ENCODE measurements at places on chromosomes 7 and 10.

DNA sequence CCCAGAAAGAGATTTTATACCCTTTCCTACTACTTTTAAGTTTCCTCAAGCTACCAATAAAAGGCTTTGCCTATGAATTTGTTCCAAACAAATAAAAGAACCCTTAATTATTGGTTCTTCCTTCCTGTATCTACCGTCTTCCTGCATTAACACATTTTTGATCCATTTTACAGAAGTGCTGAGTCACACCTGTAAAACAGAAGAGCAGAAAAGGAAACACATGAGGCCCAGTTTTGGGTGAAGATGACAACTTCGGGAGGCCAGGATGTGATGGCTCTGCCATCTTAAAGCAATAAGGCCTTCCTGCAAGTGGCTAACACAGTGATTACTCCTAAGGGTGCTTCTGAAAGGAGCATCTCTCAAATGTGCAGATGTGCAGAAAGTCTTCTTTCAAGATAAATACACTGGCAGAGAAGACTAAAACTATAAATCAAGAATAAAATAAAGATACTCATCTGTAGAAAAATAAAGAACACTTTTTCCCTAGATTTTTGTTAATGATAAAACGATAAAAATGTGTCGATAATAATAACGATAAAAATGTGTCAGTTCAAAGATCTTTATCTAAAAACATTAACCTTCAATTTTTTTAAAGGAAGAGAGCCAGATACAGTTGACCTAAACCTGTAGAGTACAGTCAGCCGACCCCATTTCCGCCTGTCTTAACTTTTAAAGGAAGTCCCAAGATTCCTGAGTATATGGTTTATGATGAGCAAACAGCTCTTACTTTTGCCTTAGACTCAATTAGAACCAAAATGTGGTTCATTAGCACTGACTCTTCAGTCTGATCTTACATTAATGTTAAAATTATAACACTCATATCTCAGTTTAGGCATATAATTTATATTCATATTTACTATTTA, 108.6 kb downstream of the UBE2H start:
- DNase-seq = no peak

GRCh38 chr10:126004752-126005151, 108.4 kb downstream of the FANK1 start:
- DNase-seq = no peak

GRCh38 chr7:24700521-24701260, 56.6 kb downstream of the GSDME start:
- DNase-seq = no peak

GRCh38 chr7:55977831-55978230, 13.4 kb downstream of the NIPSNAP2 start:
- DNase-seq = no peak

GRCh38 chr7:1721047-1721690, 51.1 kb downstream of the ELFN1 start:
- DNase-seq = peak; percentile 71

DNA sequence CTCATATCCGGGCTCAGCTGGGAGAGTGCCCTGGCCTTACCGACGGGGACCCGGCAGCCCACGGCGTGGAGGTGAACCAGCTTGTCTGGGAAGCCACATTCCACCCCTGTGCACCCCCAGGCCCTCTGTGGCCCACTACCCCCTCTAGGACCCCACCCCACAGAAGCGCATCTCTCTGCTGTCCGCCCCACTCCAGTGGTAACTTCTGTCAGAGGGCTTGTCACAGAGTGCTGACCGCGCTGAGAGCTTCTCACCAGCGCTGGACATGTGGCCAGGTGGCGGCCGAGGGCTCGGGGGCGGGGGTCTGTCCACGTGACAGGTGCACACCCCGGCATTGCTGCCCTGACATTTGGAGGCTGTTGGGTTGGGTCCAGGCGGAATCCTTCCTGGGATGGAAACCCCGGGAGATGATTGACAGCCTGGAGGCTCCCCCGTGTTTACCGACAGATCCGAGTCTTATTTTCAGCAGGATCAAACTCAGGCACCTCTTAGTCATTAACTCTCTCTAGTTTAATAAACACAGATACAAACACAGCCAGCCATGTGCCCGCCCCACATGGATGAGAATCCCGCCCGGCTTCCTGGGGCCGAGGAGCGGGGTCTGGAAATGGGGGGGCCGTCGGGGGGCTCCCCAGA, 5.1 kb downstream of the ELFN1 start:
- DNase-seq = no peak

- no peak for DNase-seq
Measured at GRCh38 chr7:35691827-35692307, 3.1 kb downstream of the HERPUD2 start.

- peak; percentile 69 for DNase-seq
Measured at GRCh38 chr10:113058523-113059370, 108.7 kb downstream of the TCF7L2 start.

DNA sequence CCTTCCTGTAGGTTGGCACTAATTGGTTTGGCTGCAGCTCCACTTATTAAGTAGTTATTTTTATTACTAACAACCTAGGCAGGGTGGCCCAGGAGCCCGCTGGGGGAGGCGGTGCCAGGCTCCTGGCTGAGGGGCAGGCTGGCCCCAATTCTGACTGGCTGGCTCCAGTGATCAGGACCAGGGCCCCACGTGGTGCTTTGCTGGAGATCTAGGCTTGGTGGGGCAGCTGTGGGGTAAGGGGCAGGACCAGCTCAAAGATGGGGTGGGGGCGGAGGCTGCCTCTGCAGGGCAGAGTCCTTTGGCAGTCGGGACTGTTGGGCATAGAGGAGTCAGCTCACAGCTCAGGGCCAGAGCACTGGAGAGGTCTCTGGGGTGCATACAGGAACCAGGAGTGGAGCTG, 2.4 kb downstream of the ASL start:
- DNase-seq = no peak

DNA sequence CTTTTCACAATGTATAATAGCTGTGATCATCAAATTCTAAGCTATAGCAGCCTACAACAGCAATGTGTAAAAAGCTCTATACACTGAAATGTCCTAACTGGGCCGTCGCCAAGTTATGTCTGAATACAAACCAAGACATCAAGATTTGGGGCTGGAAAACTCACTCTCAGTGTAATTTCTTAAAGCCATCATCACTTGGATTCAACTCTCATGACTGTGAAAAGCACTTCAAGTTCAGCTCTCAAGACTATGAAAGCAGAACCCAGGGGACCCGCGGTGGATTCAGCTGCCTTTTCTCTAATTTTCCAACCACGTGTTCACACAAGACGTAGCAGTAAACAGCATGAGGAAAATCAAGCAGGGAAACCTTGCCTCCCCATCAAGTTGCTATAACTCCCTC, 15.8 kb upstream of the ZNRF2 start:
- no peak for DNase-seq

DNA sequence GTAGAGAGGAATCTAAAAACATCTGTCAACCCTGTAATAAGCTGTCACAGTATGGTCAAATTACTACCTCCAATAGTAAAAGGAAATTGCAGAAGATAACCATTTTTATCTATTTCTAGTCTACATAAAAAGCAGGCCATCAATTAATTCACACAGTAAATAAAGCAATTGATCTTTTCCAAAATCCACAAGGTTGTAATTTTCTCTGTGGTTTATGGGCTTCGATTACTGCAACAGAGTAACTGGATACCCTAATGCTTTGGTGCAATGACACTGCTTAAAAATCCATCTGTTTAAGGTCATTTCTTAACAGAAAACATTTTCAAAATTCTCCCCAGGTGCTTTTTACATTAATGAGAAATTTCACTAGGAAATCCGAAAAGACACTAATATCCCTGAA, 23.9 kb downstream of the ESYT2 start:
- no peak for DNase-seq

DNA sequence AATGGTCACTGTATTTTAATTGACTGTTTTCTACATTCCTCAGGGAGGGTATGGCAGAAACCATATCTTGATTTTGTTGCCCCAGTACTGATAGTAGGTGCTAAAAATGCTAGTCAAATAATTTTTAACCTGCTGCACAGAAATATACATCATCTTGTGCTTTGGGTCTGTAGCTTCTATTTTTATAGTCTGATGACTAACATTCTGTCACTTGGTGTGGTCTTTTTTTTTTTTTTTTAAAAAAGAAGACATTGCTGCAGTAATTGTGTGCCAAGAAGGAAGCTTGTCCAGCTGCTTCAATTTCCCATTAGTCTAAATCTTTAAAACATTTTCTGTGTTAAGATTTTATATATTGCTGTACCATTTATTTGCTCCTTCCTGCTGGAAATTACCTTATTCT, 83.6 kb downstream of the ICA1 start:
- no peak for DNase-seq

- no peak for DNase-seq
Measured at GRCh38 chr7:33039903-33040292, 22.7 kb downstream of the NT5C3A start.

GRCh38 chr7:101933688-101934121, 116.3 kb downstream of the CUX1 start:
- no peak for DNase-seq

- no peak for DNase-seq
Measured at GRCh38 chr7:96663457-96663856, 46.2 kb downstream of the SEM1 start.

DNA sequence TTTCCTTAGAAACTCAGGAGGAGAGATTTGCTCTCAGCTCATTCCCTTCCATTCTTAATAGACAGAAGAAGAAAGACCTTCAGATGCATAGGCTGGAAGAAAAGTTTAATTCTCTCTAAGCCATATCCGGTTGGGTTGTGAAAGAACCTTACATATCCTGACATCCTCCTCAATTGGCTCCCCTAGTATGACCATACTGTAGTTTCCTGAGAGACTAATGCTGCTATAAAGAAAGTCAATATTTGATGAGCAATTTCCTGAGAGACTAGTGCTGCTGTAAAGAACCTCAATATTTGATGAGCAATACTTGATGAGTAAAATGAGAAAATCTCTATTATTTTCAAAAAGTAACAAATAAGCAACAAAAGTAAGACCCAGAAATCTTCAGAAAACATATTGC, 888.5 kb upstream of the SORCS1 start:
- peak; percentile 65 for DNase-seq

GRCh38 chr7:65459438-65459837, 85.8 kb downstream of the ZNF92 start:
- DNase-seq = no peak

DNA sequence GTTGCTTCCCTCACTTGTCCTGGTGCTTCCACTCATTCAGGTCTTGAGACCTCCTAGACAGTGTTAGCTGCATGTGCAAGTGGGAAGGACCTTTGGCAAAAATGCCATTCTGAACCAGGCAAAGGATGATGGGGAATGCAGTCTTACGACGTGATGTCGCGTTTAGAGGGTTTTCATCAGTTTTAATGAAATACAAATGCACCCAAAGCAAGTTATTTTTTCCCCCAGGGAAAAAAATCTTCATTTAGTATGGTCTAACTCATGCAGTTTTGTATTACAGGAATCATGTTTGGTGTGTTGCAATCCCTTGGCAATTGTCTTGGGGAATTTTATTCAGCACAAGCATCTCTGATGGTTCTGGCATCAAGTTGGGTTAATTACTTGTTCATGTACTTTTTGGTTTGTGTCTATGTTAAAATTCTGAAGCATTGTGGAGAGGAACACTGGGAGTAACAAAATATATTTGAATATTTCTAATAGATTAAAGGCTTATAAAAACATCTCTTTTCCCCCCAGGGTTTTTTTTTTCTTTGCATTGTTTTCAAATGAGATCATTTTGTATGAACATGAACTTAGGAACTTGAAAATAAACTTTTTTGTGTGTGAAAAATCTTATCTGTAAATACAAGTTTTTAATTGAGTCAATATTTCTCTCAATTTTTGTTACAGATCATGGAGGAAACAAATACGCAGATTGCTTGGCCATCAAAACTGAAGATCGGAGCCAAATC, 188.9 kb downstream of the BICC1 start:
- peak; percentile 64 for DNase-seq

GRCh38 chr7:145252031-145252430, 416.2 kb upstream of the TPK1 start:
- no peak for DNase-seq

All from epithelial cell of esophagus (primary cell).